ENCODE measurements at places on chromosomes 1 and 21. TPM values are rescaled to one million over a fixed set of nuclear protein-coding genes. Genes with fewer than 3 reads are reported as not detected.

DNA sequence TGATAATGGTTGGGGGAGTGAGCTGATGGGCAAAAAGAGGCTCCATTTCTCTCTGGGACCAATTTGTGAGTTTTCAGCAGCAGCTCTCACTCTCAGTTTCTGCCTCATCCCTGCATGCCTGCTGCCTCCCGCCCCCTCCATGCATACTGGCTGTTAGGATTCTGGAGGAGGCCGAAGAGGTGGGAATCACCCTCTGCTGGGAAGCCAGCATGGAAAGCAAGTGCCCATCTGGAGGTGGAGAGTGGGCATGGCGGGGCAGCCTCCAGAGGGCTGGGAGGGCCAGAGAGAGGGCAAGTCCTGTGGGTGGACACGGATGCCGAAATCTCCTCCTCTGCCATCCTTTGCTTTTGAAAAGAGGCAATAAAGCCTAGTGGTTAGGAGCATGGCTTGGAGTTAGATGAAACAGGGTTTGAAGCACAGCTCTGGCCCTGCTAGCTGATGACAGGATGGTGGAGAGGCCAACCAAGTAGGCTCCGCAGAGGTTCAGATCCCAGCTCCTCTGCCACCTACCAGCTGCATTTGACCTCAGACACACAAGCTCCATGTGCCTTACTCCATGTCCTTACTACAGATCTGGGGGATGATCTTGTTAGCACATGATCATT lies 113.4 kb downstream of the GRIK3 start:
- DNase-seq = no peak

DNA sequence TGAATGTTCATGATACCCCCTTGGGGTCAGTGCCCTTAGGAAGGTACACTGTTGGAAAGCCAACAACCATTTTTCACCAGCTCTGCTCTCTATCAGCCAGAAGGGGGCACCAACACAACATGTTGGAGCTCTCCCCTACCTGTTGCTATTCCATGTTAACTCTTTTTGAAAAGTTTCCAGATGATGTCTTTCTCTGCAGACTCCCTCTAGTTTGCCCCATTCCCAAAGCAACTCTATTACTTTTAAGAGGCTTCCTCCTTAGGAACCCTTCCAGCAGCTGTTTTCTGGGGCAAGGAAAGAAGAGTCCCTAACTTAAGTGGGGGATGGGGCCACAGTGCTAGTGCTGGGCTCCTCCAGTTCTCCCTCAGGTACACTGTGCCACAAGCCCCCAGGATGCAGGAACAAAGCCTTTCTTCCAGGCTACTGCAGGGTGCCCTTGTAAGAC lies 22.9 kb upstream of the NDC1 start:
- peak; percentile 67 for DNase-seq

DNA sequence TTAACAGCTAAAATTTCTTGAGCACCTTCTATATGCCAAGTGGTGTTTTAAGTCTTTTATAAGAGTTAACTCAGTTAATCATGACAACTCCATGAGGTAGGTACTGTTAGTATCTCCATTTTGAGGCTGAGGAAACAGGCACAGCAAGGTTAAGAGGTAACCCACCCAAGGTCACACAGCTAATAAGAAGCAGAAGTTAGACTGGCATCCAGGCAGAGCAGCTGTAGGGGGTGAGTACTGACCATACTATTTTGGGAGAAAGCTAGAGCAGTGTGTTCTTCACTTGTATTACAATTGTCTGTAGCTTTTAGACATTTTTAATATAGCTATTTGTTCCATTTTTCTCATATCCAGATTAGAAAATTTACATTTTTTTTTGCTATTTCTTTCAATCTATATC lies 4.8 kb downstream of the ATP6V1G3 start:
- no peak for DNase-seq

DNA sequence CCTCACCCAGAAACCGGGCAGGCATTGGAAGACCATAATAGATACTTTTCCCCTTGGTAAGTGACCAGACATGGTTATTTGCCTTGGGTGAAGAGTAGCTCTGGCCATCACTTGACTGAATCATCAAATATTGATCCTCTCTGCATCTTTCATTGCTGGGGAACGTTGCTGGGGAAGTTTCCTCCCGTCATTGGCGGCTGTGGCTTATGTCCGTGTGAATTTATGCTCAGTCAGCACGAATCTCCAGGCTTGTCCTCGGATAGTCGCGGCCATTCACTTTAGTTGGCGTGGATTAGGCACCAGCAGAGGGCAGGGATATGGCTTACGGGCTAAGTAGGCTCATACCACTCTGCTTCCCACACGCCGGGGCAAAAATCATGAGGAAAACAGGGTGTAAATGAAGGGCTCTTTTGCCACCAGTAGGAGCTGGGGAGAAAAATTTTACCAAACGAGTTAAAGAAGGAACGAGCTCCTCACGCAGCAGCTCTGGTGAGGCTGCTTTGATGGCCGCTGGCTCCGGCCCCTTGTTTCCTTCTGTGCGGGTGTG lies 473.4 kb downstream of the CAMTA1 start:
- DNase-seq = no peak

- DNase-seq = no peak
These were observed 29.6 kb upstream of the LRRC8D start for GRCh38 chr1:89791064-89791726.

RUNX1 gene
- 4.9 TPM for total RNA-seq

Measured in H4 (cell line).